ENCODE measurements at places on chromosomes 7 and 10.

DNA sequence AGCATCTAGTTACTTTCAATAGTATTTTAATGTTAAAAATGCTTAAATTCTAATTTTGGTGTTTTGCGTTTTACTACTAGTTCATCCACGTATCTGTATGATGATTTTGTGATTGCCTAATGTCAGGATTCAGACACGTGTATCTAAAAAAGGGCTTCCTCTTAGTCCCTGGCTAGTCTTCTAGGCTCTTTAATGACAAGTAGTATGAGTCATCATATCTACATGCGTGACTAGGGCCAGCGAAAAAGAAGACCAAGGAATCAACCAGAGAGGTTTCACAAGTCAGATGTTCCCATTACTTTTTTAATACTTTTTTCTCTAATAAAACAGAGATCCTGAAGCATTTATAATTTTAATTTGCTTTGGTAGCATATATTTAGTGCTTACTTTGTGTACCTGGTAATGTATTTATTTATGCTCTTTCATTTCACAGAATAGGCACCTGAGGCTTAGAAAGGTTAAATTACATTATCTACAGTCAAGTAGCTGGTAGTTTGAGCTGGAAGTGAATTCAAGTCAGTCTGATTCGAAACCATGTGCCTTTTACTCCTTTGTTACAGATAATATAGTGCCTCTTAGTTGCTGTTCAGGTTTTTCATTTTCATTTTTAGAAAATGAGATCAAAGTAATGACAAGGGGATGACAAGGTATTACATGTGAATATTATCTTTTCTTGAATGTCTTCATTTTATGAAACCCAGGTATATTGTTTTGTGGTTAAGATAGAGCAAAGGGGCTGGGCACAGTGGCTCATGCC, 140.3 kb downstream of the FOXP2 start:
- DNase-seq: no peak

DNA sequence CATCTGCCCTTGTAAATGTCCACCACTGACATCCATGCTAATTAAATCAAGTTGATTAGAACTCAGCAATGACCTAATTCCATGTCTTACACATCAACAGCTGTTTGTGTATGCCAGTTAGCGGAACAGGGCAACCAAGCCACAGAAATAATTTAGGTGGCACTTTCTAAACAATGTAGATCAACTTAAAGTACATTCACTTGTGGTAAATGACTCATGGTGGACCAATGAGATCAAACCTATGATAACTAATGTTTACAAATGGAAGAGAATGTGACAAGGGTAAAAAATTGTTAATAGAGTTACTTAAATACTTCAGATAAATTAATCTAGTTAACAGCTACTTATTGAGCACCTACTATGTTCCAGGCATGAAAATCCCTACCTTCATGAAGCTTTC, 63.1 kb upstream of the ICA1 start:
- DNase-seq: no peak

DNA sequence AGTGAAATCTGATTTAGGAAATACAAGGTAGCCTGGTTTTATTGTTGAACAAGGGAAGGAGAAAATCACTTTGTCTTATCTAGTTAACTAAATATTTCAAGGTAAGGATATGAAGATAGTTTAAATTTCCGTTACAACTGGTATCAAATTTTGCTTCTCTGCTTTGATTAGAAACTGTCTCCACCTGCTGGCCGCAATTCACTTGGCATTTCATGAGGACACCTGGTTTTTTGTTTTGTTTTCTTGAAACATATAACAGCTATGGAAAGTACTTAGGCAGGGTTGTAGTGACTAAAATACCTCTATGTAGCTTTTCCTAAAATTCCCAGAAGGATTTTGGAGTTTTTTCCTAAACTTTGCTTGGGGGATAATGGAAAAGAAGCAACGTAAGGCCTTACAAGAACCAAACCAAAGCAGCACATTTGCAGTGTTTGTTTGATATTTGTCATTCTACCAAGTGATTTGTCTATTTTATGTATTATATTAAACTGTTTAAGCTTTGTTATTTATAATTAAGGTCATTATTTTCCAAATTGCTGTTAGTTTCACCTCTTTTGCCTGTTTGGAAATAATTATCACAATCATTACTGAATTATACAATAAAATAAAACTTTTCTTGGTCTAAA, 73.6 kb downstream of the AHCYL2 start:
- DNase-seq: peak; percentile 33

DNA sequence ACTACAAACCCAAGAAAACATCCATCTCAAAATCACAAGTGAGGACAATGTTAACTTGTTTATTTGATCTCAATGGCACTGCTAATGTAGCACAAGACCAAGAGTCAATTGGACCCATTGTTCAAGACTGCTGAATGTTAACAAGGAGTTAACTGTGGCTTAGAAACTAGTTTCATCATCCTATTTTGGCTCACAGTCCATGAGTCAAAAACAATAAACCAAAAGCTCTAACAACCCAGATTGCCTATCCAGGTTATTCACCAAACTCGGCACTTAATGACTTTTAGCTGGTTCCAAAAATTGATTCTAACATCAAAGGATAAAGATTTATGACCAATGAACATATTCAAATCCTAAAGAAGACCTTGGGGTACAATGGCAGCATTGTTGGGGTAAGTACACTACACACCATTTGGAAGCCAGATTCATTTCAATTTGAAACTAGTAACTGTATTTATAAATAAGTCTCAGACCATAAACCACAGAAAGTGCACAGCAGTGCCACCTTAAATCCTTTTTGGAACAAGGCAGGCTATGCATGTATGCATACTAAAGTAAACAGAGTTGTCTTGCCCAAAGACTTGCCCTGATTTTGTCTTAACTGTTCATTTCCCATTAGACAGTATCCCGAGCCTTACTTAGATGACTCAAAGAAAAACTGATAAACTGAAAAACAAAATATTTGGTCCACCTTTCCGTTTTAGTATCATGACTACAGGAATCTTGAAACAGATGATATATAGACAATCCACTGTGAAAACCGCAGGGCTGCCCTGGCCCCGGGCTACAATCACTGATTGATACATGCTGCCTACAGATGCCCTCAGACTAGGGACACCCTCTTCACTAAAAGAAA, 84.5 kb downstream of the SRPK2 start:
- no peak for DNase-seq

DNA sequence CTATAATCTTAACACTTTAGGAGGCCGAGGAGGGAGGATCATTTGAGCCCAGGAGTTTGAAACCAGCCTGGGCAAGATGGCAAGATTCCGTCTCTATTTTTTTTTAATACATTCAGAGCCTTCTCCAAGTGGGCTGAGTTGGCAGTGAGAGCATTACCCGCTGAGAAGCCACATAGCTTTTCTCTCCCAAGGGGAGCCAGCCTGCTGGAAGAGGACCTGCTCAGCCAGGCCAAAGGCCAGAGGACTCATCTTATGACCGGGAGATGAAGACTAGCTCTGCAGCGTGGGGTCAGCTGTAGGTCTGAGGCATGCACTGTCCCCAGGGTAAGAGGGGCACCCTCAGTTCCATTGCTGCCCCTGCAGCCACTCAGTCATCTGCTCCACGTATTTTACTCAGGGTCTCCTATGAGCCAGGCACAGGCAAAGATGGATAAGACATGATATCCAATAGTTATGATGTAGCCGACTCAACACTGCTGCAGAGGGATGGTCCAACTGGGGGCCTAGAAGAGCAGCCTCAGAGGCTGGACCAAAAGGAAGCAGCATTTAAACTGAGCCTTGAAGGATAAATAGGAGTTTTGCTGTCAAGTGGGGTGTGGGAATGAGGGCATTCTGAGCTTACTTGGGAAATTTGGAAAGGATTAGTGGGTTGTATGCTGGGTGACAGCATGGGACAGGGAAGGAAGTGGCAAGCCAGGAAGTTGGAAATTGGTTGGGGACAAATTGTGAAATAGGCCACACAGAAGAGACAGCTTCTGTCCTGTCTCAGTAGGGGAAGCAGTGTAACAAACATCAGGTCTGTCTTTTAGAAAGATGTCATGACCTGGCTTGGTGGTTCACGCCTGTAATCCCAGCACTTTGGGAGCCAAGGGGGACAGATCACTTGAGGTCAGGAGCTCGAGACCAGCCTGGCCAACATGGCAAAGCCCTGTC, 1.6 kb upstream of the MARVELD1 start:
- no peak for DNase-seq

DNA sequence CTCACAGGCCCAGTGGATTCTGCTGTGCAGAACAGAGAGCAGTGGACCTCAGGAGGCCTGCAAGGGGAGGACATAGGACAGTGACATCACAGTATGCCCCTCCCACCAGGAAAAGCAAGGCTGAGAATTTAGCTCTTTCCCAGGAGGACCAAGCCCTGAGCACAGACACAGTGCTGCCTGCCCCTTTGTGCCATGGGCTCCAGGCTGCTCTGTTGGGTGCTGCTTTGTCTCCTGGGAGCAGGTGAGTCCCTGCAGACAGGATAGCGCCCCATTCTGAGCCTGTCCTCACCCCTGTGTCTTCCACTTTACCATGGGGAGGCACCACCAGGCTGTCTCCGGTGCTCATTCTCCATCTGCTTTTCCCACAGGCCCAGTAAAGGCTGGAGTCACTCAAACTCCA, 63.0 kb upstream of the PRSS58 start:
- no peak for DNase-seq

- DNase-seq: no peak
These were observed 206.4 kb upstream of the ETV1 start for GRCh38 chr7:14195871-14196270.

Measured in NCI-H748 treated with DMSO at 0.1 percent for 48 hours (cell line).